ENCODE measurements at places on chromosomes 7 and 10.
A peak's percentile ranks its signal among the peaks of the same experiment; 100 is the strongest.

DNA sequence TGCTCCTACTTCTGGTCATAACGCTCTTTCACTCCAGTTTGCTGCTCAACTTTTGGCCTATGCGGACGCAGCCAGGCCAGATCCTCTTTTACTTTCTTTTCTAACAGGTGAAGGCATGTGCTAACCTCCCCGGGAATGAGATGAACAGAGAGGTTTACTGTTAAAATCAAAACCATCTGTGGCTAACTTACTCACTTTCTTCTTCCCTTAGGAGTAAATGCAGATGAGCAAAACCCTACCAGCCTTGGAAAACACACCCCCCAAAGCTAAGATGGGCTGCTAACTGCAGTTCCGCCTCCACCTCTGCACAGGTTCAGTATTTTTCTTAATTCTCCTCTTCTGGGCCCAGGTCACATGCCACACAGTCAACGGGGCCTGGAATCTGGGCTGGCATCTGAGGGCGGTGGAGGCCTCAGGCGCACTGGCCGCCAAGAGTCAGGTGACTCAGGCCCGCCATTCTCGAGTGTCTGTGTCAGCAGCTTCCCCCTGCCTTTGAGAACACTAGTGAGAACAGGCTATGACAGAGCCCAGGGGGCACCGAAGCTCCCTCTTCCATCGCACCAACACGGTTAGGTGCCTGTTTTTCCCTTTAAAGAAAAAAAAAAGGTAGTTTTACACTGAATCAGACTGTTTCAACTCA lies 11.1 kb downstream of the FAM53B start:
- DNase-seq: no peak

- DNase-seq: no peak
Observed at GRCh38 chr10:132539431-132539839, 1.8 kb downstream of the INPP5A start.

GRCh38 chr10:124999433-125000365 lies 57.8 kb downstream of the ZRANB1 start:
- DNase-seq: peak; percentile 52

DNA sequence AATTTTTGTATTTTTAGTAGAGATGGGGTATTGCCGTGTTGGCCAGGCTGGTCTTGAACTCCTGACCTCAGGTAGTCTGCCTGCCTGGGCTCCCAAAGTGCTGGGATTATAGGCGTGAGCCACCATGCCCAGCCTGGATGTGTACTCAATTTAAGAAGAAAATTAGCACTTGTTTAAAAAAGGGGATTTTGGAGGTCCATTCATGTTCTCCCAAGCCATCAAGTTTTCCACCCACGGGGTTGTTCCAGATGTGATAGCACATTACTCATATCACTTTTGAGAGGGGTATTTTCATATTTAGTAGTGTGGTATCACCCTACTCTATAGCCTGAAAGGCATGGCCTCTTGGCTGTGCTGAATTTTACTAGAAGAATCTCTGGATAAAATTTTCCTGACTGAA lies 10.5 kb upstream of the SLC26A3 start:
- DNase-seq: no peak

DNA sequence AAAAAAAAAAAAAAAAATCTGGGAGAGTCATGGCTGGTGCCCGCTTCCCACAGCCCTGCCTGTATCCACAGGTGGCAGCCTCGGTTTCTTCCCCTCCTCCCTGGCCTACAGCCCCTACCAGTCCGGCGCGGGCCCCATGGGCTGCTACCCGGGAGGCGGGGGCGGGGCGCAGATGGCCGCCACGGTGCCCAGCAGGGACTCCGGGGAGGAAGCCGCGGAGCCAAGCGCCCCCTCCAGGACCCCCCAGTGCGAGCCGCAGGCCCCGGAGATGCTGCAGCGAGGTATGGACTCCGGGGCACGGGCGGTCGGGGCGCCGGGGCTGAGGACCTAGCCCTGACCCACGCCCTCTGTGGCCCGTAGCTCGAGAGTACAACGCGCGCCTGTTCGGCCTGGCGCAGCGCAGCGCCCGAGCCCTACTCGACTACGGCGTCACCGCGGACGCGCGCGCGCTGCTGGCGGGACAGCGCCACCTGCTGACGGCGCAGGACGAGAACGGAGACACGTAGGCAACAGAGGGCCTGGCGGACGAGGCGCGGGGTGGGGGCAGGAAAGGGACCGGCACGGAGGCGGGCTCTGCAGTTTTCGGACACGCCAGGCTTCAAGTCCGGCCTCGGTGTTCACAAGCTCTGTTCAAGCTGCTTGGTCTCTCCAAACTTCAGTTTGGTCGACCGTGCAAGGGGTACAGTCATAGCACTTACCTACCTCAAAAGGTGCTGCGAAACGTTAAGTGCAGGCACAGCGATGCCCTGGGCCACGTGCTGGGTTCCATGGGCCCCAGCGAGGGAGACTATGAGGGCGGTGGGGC lies 3.9 kb downstream of the NFKB2 start:
- no peak for DNase-seq

DNA sequence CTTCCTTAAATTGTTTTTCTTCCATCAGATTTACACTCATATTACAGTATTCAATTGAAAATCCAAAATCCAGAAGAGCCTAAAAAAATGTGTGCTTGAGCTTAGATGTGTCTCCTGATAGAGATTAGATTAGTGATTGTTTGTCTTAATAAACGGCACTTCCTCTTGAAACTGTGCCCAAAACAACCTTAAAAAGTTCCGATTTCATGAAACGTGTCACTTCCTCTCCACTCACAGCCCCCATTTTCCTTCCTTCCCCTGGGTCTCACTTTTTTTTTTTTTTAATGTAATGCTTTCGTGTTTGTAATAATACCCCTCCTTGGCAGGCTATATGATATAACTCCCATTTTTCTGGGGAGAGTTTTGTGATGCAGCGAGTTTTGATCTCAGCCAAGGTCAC lies 114.8 kb upstream of the ADO start:
- no peak for DNase-seq

DNA sequence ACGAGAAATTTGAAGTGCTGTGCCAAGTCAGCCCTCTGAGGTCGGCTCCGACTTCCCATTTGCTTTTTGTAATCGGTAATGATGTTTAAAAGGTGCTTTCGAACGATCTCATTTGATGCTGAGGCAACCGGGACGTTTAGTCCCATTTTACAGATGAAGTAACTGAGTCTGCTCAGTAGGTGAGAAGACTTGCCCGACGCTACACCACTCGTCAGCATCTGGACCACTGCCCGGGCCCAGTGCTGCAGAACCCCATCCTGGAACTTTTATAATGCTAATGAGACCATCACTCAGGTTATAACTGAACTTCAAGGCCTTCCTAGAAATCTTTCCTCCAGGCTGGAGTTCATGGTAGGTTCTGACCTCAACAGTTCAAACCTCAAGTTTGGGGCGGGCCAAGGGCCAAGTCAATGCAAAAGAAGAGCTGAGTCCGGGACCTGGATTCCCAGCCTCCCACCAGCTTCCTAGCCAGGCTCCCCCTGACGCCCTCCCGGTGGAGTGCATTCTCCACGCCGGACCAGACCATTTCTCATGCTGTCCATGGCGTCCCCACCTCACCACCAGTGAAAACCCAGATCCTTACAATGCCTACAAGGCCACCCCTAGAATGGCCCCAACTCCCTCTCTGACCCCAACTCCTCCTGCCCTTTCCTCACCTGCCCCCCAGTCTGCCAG lies 699 bp upstream of the PDLIM1 start:
- DNase-seq: no peak

- no peak for DNase-seq
Observed at GRCh38 chr7:17558558-17559332, 260.3 kb downstream of the AHR start.

- DNase-seq: no peak
Observed at GRCh38 chr10:71725998-71726579, 6.5 kb upstream of the C10orf105 start.

- no peak for DNase-seq
Observed at GRCh38 chr10:29791773-29792172, 157.0 kb upstream of the SVIL start.
